ENCODE measurements at places on chromosomes 2 and 18. TPM values are rescaled to one million over a fixed set of nuclear protein-coding genes. Genes with fewer than 3 reads are reported as not detected.

DNA sequence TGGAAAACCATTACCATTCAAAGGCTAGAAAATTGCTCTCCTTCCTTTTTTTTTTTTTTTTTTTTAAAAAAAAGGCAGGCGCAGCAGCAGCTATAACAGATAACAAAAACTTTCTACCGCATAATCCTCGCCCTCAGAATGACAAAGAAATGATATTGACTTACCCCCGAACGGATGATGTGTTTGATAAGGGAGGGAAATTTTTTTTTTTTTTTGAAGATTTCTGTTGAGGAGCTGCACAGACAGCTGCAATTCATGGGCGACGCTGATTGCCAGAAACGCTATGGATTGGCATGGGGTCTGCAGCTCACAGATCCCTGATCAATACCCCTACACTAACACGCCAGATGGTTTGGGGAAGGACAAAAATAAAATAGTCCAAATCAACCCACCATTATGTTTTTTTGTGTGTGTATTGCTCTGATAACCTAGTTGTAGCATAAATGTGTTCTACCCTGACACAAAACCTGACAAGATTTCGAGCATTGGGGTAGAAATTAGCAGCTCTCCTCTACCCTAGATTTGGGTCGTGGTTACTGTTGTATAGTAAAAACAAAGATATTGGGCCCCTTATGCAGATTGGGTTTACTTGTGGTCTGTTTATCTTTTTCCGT lies 3.6 kb upstream of the ONECUT2 start:
- DNase-seq: no peak

GRCh38 chr18:3455907-3456685 lies 6.1 kb downstream of the TGIF1 start:
- no peak for DNase-seq

DNA sequence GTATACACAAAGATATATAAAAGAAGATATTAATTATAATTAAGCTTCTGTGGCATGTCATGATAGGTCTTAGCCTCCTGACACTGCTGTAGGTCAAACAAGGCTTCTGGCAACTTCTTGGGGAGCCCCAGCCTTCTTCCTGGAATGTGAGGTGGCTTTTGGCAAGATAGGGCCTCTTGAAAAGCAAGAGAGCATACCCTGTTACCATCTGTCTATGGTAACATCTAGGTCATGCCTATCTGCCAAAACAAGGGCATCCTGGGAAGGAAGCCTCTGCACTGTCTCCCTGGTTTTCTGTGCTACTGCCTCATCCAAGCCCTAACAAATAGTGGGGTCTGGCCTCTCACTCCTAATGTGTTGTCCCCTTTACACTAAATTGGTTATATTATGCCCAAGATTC lies 70.9 kb downstream of the CCDC148 start:
- DNase-seq: no peak

- no peak for DNase-seq
Measured at GRCh38 chr18:70036168-70036567, 88.5 kb upstream of the CD226 start.

DNA sequence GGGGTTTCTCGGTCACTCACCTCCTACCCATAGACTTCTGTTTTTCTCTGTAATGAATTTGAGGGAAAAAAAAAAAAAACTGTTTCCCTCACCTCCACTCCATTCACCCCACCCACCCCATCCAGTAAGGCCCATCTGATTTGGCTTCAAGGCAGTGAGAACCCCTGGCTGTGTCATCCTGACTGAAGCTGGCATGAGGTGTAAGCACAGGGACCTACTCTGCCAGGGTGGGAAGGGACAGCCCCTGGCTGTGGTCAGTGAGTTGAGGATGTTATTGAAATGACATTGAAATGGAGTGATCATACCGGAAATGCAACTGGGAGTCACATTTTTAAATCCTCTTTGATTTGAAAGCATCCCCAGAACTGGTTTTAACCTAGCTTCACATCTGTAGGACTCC lies 19.1 kb upstream of the BCL2L11 start:
- DNase-seq: no peak

DNA sequence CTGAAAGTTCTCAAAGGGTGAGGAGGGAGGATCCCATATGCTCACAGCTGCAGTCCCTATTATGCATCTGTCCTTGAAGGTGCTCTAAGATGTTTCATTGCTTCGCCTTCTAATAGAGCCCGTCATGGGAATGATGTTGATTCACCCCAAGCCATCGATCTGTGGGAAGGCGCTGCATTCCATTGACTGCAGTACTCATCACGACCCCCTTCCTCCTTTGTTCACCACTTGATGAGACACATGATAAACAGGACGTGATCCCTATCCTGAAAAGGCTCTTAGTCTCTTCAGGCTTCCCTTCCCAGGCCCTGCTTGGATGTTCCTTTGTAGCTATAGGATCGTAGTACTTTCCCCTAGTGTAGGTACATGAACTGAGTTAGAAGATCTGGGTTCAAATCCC lies 181.8 kb downstream of the AGPS start:
- DNase-seq: no peak

DNA sequence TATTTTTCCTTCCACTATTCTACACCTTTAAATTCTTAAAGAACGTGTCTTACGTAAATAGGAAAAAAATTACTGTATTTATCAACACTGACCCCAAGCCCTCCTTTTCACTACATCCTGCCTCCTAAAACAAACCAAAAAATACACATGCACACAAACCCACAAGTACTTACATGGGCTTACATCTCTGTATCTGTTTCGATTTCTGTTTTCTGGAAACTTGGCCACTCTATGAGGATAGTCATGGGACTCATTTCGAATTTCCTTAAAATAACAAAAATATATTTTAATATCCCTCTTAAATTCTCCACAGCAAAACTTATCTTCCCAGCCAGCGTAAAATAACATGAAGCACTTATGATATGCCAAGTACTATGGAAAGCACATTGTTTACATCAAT lies 25.0 kb downstream of the PTPN2 start:
- DNase-seq: no peak

DNA sequence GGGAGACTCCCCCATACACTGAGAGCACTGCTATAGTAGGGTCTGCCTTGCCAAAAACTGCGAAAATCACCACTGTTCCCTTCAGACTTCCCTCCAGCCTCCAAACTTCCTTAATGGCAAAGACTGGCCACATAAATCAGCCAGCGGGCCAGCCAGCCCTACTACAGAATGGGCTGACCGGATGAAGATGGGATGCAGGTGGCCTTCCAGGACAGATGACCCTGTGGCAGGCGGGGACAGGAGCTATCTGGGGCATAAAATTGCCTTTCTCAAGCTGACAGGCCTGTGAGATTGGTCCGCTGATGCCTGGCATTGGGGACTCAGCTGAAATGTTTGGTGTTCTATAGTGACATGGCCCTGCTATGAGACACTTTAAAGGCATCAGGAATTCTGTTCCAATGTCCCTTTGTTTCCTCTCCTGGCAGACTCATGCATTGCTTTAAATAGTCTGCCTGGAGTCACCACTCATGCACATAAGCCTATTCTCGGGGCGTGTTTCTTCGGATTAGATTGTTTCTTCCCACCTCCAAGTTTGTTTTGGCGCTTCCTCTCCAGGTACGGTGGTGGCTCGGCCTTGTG lies 135.9 kb downstream of the ALPK2 start:
- no peak for DNase-seq

Gene HOXD4
- total RNA-seq: not detected

Gene RHOB
- 9.1 TPM for total RNA-seq

Gene SCG2
- 0.12 TPM for total RNA-seq

Gene PSD4
- total RNA-seq: 314 TPM

Gene CYP27C1
- total RNA-seq: not detected

Gene EVA1A
- not detected for total RNA-seq

Gene PAX3
- total RNA-seq: not detected

Gene FIGN
- total RNA-seq: not detected

Gene SNX17
- 101 TPM for total RNA-seq

Measured in activated CD8-positive, alpha-beta memory T cell treated with anti-CD3 and anti-CD28 coated beads, Interleukin-2, amount 10 ng/mL, durations not matched to agents 7 days and 5 days (primary cell).